ENCODE measurements at places on chromosomes 7 and 10. TPM values are rescaled to one million over a fixed set of nuclear protein-coding genes. Genes with fewer than 3 reads are reported as not detected.

The PWWP2B gene
- 4.2 TPM for total RNA-seq

- no peak overlapping the region for H3K4me3 ChIP-seq
- no peak overlapping the region for H3K27ac ChIP-seq
- H3K4me1 ChIP-seq: no peaks in the 10 kb centered on the region
- peaks cover 13% of the 10 kb centered on the region for H3K27me3 ChIP-seq
Measured at GRCh38 chr10:13257621-13258140, 23.5 kb upstream of the UCMA start.

The LRRC18 gene
- not detected for total RNA-seq

DNA sequence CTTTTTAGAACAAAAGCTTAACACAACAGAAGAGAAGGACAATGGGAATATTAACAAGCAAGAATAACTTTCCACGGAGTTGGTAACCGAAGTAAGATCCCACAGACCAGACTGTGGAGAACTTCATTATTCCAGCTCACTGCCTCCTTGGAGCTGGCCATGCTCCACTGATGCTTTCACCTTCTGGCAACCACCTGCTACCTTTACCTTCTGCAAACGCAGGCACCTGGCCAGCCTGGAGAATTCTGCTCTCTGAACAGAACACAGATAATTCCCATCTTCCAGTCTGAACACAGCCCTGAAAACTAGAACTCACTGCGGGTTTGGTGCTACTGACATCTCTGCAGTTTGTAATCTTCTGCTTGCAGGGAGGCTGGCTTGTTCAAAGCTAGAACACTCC is 66.5 kb downstream of the JAZF1 start:
- DNase-seq: no peak
- no peaks in the 10 kb centered on the region for H3K27me3 ChIP-seq
- peaks cover 17% of the 10 kb centered on the region for H3K4me1 ChIP-seq
- H3K36me3 ChIP-seq: peaks cover 2% of the 10 kb centered on the region
- H3K4me3 ChIP-seq: no peak overlapping the region

GRCh38 chr10:3761904-3762303 is 23.1 kb downstream of the KLF6 start:
- DNase-seq: peak; percentile 83
- no peaks in the 10 kb centered on the region for H3K27me3 ChIP-seq
- H3K4me3 ChIP-seq: no peak overlapping the region
- H3K4me1 ChIP-seq: peaks cover 71% of the 10 kb centered on the region
- no peaks in the 10 kb centered on the region for H3K36me3 ChIP-seq

DNA sequence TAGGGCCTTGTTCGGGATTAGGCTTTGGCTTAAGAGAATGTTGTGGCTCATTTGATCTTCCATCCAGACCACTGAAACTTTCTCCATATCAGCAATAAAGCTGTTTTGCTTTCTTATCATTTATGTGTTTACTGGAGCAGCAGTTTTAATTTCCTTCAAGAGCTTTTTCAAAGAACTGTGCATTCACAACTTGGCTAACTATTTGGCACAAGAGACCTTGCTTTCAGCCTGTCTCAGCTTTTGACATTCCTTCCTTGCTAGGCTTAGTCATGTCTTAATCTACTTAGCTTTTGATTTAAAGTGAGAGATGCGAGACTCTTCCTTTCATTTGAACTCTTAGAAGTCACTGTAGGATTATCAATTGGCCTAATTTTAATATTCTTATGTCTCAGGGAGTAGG is 19.1 kb upstream of the AKR1B1 start:
- peaks cover 25% of the 10 kb centered on the region for H3K4me1 ChIP-seq
- H3K27me3 ChIP-seq: no peaks in the 10 kb centered on the region
- no peak for DNase-seq
- no peak overlapping the region for H3K27ac ChIP-seq

The ARHGAP12 gene
- 15.8 TPM for total RNA-seq

The NUB1 gene
- total RNA-seq: 50.7 TPM

DNA sequence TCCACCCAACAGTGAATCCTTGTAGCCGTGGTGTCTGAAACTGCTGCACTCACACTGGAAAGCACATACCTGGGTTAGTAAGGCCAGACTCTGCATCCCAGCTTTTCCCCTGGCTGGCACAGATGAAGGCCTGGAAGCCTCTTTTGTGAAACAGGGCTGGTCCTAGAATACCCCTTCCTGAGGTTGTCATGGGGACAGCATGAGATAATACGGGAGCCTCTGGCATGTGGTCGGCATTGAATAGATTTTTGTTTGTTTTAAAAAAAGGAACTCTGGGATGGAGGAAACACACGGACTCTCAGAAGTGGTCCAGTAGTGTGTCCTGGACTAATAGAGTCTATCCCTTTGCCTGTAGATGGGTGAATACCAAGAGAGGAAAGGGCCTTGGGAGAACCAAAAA is 129.7 kb downstream of the TMEM178B start:
- H3K27me3 ChIP-seq: no peaks in the 10 kb centered on the region
- no peak for DNase-seq
- H3K27ac ChIP-seq: no peak overlapping the region
- H3K4me1 ChIP-seq: no peaks in the 10 kb centered on the region

- H3K27me3 ChIP-seq: no peaks in the 10 kb centered on the region
- H3K4me3 ChIP-seq: no peak overlapping the region
- no peak overlapping the region for H3K27ac ChIP-seq
- H3K4me1 ChIP-seq: no peaks in the 10 kb centered on the region
- no peaks in the 10 kb centered on the region for H3K36me3 ChIP-seq
Measured at GRCh38 chr7:14048889-14049288, 59.4 kb upstream of the ETV1 start.

DNA sequence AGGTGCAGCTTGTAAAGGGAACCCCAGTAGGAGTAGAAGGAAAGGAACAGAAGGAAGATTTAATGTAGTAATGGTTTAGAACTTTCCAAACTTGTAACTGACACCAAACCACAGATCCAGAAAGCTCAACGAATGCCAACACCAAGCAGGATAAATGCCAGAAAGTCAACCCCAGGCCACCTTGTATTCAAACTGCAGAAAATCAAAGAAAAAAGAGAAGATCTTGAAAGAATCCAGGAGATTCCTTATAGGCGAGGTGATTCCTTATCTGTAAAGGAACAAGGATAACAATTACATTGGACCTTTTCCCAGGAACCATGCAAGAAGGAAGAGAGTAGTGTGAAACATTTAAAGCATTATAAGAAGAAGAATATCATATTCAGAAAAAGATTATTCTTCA is 93.6 kb downstream of the NKX6-2 start:
- DNase-seq: no peak
- no peaks in the 10 kb centered on the region for H3K4me1 ChIP-seq
- no peaks in the 10 kb centered on the region for H3K27me3 ChIP-seq
- H3K36me3 ChIP-seq: peaks cover 55% of the 10 kb centered on the region
- H3K27ac ChIP-seq: no peak overlapping the region

DNA sequence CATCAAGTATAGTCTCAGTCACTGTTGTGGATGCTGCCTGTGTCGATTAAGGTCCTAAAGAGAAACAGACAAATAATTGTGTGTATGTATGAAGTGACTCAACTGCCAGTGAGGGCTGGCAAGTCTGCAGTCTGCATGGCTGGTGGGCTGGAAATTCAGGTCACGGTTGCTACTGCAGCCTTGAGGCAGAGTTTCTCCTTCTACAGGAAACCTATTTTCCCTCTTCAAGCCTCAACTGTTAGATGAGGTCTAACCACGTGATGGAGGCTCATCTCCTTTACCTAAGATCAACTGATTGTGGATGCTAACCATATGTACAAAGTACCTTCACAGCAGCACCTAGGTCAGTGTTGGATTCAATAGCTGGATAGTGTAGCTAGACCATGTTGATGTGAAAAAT is 29.9 kb downstream of the MBL2 start:
- DNase-seq: no peak
- H3K27me3 ChIP-seq: no peaks in the 10 kb centered on the region
- H3K36me3 ChIP-seq: no peaks in the 10 kb centered on the region
- no peaks in the 10 kb centered on the region for H3K4me1 ChIP-seq
- no peak overlapping the region for H3K4me3 ChIP-seq

DNA sequence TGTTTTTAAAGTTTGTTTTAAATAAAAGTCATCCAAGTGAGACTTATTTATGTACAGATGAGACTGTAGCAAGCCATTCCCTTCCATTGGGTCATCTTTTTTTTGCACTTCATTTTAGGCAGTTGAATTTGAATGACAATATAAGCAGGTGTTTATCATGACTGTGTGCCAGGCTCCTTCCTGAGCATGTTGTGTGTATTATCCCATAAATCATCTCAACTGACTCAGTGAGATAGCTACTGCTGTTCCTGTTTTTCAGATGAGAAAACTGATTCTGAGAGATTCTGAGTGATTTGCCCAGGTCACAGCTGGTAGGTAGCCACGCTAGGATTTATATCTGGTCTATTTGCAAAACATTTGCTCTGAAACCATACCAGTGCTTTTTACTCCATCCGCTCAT is 11.7 kb downstream of the TMEM254 start:
- no peaks in the 10 kb centered on the region for H3K27me3 ChIP-seq
- no peak for DNase-seq
- no peaks in the 10 kb centered on the region for H3K4me1 ChIP-seq
- no peaks in the 10 kb centered on the region for H3K36me3 ChIP-seq

- H3K36me3 ChIP-seq: no peaks in the 10 kb centered on the region
- no peaks in the 10 kb centered on the region for H3K27me3 ChIP-seq
- no peak for DNase-seq
- H3K4me3 ChIP-seq: no peak overlapping the region
- H3K4me1 ChIP-seq: peaks cover 12% of the 10 kb centered on the region
- no peak overlapping the region for H3K27ac ChIP-seq
Measured at GRCh38 chr10:35784751-35785150, 142.7 kb upstream of the FZD8 start.

The TBXAS1 gene
- 7.0 TPM for total RNA-seq

The CFAP69 gene
- total RNA-seq: 0.21 TPM

DNA sequence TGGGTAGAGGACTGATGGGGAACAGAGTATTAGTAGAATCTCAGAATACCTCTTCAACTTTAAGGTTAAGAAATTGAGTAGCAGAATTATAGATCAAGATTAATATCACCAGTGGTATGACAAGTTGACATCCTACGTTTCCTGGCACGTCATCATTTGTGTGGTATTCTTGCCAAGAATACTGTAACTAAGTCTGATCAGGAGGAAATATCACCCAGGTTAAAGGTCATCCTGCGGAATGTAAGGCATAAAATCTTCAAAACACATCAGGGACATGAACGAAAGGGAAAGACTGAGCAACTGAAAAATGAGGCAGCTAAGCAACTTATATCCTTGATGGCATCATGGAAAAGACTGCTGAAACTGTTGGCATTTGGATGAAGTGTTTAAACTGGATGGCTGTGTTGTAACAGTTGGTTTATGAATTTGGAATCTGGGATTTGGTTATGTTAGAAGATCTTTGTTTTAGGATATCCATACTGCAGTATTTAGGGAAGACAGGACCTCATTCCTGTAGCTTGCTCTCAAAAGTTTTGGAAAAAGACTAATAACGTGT is 86.1 kb downstream of the TRIM24 start:
- no peaks in the 10 kb centered on the region for H3K27me3 ChIP-seq
- H3K4me3 ChIP-seq: no peak overlapping the region
- no peak for DNase-seq
- H3K36me3 ChIP-seq: peaks cover 61% of the 10 kb centered on the region

DNA sequence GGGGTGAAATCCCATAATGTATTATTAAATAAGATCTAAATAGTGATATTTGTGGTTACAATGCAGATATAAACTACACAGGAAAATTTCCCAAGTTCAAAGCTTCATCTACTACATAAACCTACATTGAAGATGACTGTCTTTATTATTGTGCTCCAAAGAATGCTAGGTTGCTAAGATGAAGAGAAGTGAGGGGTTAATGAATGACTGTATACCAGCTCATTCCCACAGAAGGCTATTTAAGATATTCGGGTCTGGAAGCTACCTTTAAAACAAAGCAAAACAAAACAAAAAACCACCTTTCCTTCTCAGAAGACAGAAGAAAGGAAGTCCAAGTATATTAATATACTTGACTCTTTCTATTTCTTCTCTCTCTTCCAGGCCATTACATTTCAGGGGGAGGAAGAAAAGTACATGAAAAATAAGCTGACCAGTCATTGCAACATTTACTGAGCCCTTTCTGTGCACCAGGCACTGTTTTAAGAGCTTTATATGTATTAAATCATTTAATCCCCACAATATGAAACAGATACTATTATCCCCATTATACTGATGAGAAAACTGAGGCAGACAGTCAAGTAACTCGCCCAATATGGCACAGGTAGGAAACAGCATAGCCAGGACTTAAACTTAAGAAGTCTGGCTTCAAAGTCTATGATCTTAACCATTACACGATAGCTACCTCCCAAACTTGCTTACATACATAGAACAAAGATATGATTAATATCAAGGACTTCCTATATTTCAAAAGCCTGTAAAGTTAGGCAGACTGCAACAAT is 48.1 kb downstream of the TNPO3 start:
- H3K27ac ChIP-seq: no peak overlapping the region
- H3K36me3 ChIP-seq: peaks cover 51% of the 10 kb centered on the region

DNA sequence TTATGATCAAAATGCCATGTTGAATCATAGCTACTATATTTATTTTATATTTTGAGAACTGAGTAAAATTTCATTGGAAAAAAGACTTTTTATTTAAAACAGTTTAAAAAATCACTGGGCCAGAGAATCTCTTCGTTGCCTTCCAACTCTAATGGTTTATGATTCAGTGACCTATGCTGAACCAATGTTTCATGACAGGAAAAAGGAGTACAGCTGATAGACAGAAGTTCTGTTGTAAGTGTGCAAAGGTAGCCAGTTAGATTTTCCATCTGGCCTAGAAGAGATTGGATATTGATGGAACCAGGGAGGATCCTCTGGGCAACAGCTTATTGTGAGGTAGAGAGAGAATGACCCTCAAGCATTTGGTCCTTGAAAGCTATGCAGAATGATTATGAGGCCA is 745.8 kb downstream of the SUGCT start:
- no peak for DNase-seq
- no peak overlapping the region for H3K4me3 ChIP-seq
- H3K4me1 ChIP-seq: 0 out of 2 replicates have a peak, but pooled peaks cover 5% of the 10 kb centered on the region
- H3K27ac ChIP-seq: no peak overlapping the region
- no peaks in the 10 kb centered on the region for H3K36me3 ChIP-seq

The GHRHR gene
- total RNA-seq: not detected

DNA sequence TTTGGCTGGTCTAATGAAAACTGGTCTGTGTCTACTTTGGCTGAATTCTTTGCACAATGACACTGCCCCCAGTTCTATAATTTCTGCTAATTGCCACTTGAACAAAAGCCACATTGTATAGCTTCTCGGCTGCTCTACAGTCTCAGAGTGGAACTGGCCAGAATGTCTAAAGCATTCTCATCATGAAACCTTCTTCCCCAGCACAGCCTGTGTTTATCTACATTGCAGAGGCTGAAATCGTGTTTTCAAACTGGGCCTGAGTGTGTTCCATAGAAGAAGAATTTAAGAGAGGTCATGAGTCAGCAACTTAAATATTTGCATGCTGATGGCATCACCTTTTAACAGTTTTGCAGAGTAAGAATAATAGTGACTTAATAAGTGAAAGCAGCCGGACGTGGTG is 177.2 kb downstream of the BUB3 start:
- H3K36me3 ChIP-seq: no peaks in the 10 kb centered on the region
- no peaks in the 10 kb centered on the region for H3K4me1 ChIP-seq
- H3K27me3 ChIP-seq: no peaks in the 10 kb centered on the region
- H3K27ac ChIP-seq: no peak overlapping the region

- DNase-seq: no peak
- no peaks in the 10 kb centered on the region for H3K36me3 ChIP-seq
- no peak overlapping the region for H3K27ac ChIP-seq
- H3K4me1 ChIP-seq: peaks cover 12% of the 10 kb centered on the region
Measured at GRCh38 chr10:69214666-69215131, 5.4 kb upstream of the HKDC1 start.

The YWHAG gene
- total RNA-seq: 67.0 TPM

- no peaks in the 10 kb centered on the region for H3K36me3 ChIP-seq
- H3K27ac ChIP-seq: no peak overlapping the region
- no peak for DNase-seq
- no peak overlapping the region for H3K4me3 ChIP-seq
- no peaks in the 10 kb centered on the region for H3K4me1 ChIP-seq
Measured at GRCh38 chr10:23055424-23056185, 39.8 kb upstream of the MSRB2 start.

The PLXDC2 gene
- total RNA-seq: 0.38 TPM

The MINDY3 gene
- 40.3 TPM for total RNA-seq
